M059J (cell line): ENCODE measurements at places on chromosomes 5 and 9.

- no peak for DNase-seq
These were observed 302.1 kb upstream of the IRX4 start for GRCh38 chr5:2184563-2185540.

GRCh38 chr5:158611581-158611980, 488.1 kb downstream of the EBF1 start:
- DNase-seq: no peak

DNA sequence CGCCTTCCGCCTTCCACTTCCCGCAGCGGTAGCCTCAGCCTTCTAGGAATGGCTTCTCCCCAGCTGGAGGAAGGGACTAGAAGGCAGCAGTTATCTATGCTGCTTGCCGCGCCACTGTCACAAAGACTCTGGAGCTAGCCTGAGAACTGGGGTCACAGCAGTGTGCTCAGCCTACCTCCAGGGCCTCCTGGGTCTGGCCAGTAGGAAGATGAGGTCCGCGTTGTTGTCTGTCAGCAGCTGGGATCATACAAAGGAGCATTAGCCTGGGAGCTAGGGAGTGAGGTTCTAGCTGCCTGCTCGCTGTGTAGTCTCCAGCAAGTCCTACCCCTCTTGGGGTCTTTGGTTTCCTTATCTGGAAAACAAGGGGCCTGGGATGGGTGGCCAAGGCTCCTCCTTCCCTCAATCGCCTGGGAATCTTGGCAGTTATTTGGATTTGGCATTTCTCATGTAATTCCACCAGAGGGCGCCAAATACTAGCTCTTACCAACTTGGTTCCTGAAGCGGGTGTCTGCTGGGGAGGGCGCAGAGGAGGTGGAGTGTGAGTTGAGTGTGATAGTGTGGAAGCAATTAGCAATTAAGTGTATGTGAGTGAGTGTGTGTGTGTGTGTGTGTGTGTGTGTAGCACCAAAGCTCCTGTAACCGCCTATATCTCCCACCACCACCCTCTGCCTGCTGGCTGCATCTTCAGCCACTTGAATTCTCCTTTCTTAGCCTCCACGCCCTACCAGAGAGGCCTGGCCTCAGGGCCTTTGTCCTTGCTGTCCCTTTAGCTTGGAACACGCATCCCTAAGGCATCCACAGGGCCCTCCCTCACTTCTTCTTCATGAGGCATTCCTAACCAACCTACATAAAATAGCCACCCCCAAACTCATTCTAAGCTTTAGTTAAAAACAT, 97.1 kb downstream of the ENTREP1 start:
- peak; percentile 60 for DNase-seq

- no peak for DNase-seq
These were observed 35.8 kb downstream of the PPARGC1B start for GRCh38 chr5:149765932-149766331.

DNA sequence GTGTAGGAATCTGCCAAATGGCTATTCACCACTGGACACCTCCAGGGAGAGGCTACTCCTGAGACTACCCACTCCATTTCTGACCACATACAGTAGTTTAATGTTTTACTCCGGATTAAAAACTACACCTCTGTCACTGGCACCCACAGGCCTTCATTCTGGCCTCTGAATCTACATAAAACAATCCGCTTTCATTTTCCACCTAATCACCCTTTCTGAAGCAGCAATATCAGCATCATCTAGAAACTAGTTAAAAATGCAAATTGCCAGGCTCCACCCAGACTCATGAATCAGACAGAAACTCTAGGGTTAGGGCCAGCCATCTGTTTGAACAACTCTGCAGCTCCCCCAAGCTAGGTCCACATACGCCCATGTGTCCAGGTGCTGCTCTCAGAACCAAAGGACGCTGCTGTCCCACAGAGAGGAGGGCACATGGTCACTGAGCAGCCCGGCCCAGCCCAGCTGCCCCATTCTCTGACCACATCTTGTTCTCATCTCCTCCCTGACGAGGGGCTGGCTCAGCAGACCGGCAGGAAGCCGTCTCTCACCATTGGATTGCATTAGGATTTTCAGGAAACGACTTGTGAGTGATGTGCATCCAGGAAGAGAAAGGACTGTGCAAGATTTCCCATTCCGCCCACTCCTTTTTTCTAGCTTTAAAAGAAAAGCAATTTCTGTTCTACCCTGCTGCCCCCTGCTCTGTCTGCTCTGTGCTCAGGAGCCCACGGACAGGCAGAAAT, 34.7 kb downstream of the ADAM19 start:
- DNase-seq: peak; percentile 46

DNA sequence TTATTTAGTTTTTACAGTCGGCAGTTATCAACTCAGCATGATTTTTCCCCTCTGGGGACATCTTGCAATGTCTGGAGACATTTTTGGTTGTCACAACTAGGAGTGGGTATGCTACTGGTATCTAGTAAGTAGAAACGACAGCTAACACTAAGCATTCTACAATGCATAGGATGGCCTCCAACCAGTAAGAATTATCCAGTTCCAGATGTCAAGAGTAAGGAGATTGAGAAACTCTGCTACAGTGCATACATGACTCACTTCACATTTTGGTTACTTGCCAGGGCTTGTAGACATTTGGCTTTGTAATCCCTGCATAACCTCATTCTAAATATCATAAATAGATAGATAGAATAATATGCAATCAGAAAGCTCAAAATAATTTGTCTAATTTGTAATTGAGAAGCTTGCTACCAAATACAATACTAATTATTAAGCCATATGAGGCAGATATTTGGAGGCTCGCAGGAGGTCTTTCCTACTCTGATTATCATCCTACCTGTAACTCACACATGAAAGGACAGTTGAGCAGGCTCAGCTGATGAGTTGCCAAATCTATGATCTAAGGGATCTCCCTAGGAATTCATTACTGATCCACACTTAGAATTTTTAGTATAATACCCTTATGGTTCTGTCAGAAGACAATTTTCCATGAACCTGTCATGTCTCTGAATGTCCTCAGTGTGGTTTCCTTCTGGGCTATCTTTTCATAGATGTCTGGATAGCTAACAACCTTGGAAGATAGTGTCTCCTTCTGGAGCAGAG, 346.9 kb upstream of the TLE4 start:
- peak; percentile 90 for DNase-seq
